ENCODE measurements at places on chromosomes 6 and 20.

DNA sequence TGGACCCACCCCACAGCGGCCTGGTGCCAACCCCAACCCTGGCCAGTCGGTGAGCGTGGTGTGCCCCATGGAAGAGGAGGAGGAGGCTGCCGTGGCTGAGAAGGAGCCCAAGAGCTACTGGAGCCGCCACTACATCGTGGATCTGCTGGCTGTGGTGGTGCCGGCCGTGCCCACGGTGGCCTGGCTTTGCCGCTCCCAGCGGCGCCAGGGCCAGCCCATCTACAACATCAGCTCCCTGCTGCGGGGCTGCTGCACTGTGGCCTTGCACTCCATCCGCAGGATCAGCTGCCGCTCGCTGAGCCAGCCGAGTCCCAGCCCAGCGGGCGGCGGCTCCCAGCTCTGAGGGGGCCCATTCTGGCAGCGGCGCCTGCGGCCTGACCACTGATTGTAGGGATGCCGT lies 23.2 kb downstream of the SDCBP2 start:
- DNase-seq: no peak

DNA sequence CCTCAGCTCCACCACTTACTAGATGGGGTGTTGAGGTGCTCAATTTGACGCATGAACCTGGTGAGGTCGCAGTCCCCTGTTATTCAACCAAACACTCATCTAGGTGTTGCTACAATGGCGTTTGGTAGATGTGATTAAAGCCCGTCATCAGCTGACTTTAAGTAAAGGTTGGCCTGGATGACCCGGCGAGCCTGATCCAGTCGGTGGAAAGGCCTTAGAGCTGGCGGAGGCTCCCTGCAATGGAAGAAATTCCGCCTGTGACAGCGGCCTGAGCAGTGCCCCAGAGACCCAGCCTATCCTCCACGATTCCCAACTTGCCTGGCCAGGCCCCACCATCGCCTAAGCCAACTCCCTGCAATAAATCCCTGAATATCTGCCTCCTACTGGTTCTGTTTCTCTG lies 171.4 kb downstream of the BMP7 start:
- no peak for DNase-seq

DNA sequence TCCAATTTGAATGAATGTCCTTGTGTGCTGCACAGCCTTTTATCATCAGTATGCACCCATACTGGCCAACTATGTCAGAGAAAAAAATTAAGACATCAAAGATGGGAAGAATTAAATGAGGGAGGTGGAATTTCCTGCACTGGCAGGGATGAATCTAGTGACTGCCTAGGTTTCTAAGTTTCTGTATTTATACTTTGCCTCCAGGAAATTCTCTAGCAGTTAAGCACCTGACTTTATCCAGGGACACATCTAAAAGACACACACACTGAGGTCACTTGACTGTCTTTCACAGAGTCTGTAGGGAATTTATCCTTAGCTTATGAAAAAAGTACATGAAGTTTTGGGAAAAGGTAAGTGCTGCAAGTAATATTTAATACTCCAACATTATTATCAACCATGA lies 636.5 kb upstream of the PTCHD4 start:
- DNase-seq: no peak

- no peak for DNase-seq
Measured at GRCh38 chr6:75422024-75422639, 71.5 kb downstream of the FILIP1 start.

GRCh38 chr20:4169360-4170190 lies 154.2 kb upstream of the RNF24 start:
- no peak for DNase-seq

- peak; percentile 65 for DNase-seq
Measured at GRCh38 chr6:119096721-119097565, 18.5 kb upstream of the FAM184A start.

- no peak for DNase-seq
Measured at GRCh38 chr20:48799328-48800105, 28.3 kb downstream of the PREX1 start.

- DNase-seq: no peak
Measured at GRCh38 chr6:27889628-27890444, 22.4 kb downstream of the OR2B2 start.

GRCh38 chr20:17644451-17644850 lies 37.6 kb downstream of the RRBP1 start:
- DNase-seq: no peak

DNA sequence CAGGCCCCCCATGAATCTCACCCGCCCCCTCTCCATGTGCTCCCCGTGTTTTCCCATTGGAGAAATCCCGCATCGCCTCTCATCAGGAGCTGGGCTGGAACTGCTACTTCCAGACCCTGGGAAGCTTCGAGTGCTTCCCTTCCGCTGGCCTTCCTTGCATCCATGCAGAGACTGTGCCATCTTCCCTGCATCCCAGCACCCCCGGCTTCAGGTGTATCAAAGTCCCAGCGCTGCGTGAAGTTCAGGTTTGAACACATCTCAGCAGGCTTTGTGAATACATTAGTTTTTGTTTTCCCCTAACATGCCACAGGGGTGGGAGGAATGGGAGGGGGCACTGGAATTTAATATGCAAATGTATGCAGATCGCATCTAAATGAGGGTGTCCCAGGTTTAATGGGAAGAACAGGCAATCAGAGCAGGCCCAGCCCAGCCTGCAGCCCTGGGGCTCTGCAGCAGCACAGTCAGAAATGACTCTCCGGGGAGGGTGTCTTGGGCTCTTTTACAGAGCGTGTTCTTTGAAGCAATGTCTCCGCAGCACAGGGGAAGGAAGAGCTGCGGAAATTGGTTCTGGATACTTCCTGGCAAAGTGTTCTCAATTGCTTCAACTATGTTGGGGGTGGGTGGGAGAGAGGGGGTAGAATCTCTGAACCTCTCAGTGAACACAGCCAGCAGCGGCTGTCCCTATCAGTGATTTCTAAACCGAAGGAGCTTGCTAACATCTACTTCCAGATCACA lies 8.3 kb upstream of the MMP9 start:
- no peak for DNase-seq

GRCh38 chr6:147903321-147903720 lies 394.8 kb downstream of the SAMD5 start:
- DNase-seq: no peak

DNA sequence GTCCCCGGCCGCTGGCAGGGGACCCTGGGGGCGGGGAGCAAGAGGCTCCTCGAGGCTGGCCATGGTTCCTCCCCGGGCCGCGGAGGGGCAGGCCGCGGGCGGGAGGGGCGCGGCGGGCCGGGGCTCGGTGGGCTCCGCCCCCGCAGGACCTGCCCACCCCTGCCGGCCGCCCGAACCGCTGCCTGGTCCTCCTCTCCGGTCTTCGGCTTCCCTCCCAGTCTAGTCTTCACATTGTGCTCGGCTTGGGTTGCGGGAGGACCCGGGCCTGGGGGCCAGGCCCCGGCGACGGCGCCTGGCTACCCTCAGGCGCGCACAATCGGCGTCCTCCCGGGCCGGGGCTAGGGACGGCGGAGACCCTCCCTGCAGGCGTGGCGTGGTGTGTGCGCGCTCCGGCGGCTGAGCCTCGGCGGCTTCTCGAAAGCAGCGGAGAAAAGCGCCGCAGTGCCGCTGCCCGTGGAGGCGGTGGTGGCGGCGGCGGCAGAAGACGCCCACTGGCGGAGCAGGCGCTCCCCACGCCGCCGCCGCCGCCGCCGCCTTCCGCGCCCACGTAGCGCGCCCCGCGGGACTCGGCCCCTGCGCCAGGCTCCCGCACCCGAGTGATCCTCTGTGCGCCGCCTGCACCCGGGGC lies at the start of gene PDE10A:
Gene PDE10A (minus strand): TSS at position 493 of the 628 bp plus-strand sequence. CDS start 430 bp downstream, at position 63.
- DNase-seq: no peak

- DNase-seq: no peak
Measured at GRCh38 chr6:39415482-39415881, 93.0 kb upstream of the KCNK16 start.

DNA sequence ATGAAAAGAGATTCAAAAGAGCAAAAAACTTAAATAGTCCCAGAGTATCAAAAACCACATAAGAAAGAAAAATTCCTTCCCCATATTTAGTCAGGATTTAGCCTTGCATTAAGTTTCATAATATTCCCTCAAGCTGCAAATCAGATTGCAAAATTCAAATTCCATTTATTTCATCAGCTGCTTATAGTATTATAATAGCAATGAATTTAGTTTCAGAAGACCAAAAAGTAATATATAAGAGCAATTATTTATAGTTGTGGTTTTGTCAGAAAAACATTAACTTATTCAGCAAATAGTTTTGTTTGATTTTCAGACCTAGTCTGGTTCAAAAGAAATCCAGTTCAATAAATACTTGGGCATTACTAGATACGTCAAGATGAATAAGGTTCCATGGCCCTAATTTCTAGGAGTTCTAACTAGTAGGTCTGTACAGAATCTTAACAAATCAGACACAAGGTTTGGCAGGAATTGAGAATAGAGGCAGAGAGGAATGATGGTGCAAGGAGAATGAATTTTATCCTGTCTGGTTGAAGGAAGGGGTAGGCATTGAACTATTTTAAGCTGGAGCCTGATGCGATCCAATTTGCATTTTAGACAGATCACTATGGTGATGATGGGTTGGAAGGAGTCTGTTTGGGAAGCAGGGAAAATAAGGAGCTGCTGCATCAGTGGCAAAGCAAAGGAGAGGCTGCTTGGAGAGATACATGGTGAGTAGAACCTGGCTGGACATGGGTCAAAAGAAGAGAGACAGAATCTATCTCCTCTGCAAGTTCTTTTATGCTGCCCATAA lies 163.9 kb upstream of the STXBP5 start:
- no peak for DNase-seq

DNA sequence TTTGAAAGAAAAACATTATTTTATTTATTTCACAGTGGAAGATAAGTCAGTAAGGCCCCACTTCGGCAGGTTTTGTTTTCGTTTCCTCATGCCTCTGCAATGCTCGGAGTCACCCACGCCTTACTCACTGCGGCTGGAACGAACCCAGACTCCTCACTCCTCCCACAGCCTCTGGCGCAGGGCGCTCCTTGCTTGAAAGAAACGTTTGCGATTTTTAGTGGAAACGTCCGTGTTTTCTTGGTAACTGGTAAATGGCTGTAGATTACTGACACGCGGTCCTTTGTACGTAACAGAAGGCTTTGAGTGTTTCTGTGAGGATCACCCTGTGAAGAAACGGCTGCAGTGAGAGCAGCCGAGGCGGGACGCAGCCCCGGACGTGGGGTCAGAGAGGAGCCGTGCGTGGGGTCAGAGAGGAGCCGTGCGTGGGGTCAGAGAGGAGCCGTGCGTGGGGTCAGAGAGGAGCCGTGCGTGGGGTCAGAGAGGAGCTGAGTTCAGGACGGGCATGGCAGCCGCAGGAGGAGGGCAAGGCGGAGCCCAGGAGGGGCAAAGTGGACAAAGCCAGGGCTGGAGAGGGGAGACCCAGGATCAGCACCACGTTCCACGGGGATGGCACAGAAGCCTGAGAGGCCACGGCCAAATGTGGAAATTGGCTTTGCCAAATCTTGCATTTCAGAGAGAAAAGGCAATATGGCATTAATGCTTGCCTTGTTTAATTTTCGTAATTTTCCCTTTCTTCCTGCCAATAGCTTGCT lies 198.6 kb upstream of the THBS2 start:
- DNase-seq: no peak

DNA sequence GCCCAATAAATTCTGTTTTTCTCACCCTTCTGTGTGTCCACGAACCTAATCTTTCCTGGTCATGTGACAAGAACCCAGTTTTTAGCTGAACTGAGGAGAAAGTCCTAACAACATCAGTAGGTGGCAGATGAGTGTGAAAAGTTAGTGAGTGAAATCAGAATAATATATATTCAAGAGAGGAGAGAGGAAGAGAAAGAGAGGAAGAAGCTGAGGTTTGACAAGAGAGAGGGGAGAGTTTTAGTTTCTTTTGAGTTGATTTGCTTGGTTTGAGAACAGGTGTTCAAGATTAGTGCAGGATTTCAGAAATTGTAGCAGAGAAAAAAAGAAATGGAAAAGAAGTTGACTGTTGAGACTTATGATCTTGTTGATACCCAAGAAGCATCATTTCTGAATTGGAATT lies 930.5 kb upstream of the FLRT3 start:
- DNase-seq: no peak

DNA sequence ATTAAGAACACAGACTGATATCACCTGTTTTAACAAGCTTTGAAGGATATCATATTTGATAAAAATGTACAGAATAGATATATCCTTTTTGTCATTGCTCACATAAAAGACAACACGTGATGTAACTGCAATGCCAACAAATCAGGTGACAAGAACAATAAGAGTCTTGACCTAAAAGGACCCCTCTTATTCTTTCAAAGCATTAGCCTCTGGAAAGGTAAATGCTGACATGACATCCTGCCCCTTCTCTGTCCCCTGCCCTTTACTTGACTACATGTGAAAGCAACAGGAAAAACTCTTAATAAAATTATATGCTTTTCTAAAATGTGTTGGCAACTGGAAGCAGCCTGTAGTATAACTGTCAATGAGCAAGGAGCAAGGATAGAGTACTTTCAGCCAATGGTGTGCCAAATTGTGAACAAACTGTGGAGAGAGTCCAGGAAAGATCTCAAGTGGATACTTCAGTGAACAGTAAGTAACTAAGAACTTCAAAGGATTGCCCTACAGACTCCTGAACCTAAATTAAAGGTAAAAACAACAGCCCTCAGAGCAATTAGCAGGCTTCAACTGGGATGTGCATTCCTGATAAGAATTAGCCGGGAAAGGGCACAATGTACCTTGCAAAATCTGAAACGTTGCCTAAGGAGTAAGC lies 16.3 kb downstream of the PTPRK start:
- no peak for DNase-seq

DNA sequence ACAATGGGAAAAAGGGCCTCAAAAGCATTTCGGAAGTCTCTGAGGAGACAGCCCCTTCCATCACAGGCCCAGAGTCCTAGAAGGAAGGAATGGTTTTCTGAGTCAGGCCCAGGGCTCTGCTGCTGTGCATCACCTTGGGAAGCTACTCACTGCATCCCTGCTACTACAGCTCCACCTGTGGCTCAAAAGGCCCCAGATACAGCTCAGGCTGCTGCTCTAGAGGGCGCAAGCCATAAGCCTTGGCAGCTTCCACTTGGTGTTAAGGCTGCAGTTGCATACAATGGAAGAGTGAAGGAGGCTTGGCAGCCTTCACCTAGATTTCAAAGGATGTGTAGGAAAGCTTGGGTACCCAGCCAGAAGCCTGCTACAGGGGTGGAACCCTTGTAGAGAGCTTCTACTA lies 54.8 kb downstream of the MEI4 start:
- DNase-seq: no peak

DNA sequence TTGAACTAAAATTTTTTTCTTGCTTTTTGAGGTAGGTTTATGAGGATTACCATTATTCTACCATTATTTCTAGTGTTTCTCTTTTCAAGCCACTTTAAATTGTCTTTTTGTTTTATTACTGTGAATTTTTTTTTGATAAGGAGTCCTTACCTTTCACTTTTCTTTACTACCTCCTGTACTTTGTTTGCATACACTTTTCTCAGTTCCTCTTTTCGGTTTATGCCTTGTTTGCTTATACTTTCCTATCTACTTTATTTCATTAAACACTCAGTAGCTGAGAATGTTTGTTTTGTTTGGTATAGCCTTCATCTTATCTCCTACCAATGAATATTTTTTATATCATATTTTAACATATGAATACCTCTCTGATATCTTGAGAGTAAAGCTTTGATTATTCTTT lies 147.9 kb downstream of the TFAP2B start:
- no peak for DNase-seq

GRCh38 chr20:60170116-60170515 lies 211.9 kb downstream of the CDH26 start:
- DNase-seq: no peak

- DNase-seq: no peak
Measured at GRCh38 chr6:66965227-66965626, 1258.2 kb upstream of the EYS start.

Data from COLO829 (cell line).